Midbrain (tissue), 1 donor: ENCODE measurements at places on chromosomes 3 and 15.

DNA sequence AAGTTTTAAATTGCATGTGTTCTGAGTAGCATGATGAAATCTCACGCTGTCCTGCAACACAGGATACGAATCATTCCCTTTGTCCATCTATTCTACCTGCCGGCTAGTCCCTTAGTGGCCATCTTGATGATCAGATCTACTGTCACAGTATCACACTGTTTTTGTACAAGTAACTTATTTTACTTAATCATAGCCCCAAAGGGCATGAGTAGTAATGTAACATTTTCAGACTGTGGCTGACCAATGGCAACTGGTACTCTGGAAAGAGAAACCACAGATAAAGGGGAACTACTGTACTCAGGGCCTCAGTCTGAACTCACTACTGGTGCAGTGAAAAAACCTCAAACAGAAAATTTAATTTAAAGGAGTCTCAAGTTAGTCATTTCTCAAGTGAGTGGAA is 127.3 kb upstream of the MRPL3 start:
- no peak for DNase-seq

DNA sequence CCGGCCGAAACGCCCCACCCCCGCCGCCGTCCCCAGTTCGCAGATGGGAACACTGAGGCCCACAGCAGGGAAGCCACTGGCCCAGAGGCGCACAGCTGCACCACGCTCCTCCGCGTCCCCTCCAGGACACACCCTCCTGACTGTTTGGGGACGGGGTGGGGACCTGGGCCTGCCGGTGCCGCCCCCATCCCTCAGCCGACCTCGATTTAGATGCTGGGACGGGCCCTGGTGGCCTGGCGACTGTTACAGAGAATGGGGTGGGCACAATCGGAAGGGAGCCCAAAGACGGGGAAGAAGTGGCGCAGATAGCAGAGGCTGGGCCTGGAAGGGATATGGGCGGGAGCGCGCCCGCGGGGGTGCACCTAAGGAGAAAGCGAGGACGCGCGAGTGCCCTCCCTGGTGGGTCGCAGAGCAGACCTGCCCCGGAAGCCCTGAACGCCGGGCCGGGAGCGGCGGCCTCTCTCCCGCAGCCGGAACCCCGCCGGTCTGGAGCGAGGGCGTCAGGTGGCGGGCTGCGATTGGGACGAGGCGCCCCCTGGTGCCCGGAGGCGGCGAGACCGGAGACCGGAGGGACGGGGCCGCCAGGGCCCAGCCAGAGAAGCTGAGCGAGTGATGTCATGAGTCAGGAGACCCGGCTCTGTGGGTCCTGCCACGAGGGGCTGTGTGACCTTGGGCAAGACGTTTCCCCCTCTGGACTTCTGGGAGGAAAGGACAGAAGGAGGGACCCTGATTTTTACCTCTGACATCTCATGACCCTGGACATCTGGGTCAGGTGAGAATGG is 78.4 kb downstream of the IQSEC1 start:
- peak; percentile 88 for DNase-seq

DNA sequence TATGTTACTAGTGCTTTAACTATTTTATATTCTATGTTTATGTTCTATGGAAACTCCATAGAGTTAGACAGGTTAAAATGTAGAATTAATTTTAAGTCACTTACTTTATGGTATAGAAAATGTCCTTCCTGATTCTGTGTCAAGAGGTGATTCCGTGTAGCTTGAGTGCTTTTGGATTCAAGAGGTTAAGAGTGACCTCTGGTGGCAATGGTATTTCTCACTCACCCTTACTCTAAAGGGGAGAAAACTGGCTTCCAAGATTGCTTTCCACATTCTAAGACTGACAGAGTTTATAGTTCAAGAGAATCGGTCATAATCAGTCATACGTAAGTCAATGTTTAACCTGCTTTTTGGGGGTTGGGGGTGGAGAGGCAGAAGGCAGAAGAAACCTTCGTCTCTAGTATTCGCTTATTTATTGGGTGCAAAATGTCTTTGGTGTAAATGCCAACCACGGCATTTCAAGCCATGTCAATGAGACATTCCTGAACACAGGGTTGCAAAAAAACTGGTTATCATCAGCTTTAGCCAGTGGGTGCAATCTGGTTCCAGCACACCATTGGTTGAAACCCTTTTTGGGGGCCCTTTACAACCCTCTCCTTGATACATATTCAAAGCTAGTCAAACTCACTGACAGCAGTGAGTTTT is 92.0 kb upstream of the VGLL3 start:
- peak; percentile 74 for DNase-seq

- no peak for DNase-seq
Observed at GRCh38 chr3:55639896-55640765, 153.0 kb upstream of the WNT5A start.

- no peak for DNase-seq
Observed at GRCh38 chr15:50501815-50502214, 44.7 kb downstream of the USP50 start.

DNA sequence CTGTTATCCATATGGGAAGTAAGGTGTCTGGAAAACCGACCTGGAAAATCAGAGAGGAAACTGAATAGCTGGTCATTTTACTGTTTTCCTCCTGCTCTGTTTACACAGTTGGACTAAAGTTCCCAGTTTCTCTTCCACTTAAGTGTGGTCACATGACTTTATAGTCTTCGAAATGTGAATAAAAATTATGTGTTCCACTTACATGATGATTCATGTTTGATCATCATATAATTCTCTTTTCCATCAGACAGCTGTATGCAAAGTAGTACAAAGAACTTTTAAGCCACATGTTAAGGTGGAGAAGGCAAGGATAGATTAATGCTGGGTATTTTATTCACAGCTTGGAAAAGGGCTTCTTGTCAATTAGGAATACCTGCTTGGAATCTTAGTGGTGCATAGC is 525.5 kb upstream of the BCHE start:
- no peak for DNase-seq

DNA sequence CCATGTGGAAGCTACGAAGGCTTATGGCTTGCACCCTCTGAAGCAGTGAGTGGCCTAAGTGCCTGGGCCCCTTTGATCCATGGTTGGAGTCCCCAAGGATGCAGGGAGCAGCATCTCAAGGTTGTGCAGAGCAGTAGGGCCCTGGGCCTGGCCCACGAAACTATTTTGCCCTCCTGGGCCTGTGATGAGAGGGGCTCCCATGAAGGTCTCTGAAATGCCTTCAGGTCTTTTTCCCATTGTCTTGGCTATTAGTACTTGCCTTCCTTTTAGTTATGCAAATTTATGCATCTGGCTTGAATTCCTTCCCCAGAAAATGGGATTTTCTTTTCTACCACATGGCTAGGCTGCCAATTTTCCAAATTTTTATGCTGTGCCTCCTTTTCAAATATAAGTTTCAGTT is 158.8 kb upstream of the MME start:
- DNase-seq: no peak

DNA sequence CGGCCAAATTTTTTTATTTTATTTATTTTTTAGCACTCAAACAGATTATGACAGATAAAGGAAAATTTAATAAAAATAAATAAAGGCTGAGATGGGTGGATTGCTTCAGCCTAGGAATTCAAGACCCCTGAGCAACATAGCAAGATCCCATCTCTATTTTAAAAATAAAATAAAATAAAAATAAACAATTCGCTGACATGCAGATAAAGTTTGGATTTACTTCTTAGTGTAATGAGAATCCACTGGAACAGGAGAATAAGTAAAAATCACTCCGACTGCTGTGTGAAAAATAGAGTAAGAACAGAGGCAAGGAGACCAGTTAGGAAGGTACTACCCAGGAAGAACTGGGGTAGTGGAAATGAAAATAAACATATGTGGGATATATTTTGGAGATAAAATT is 5.6 kb downstream of the PIK3CB start:
- no peak for DNase-seq

- DNase-seq: no peak
Observed at GRCh38 chr3:152772674-152773225, 62.2 kb upstream of the P2RY1 start.

- DNase-seq: no peak
Observed at GRCh38 chr3:63405882-63406281, 127.8 kb downstream of the SYNPR start.

DNA sequence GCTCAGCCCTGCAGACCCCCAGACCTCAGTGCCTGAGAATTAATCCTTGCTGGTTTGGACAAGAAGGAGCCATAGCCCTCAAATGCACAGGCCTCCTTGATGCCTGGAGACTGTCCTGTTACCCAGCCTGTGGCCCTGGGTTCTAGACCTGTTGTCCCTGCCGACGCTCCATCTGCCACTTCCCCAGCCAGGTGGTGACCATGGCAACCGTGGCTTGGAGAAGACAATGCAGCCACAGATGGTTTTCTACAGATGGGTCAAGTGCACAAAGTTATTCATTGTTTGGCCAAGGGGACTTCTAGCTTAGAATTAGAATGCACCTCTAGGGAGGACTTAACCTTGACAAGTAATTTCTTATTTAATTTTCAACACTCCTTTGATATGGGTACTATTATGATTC is 297.1 kb downstream of the UACA start:
- no peak for DNase-seq

GRCh38 chr3:13042715-13043271 is 30.4 kb downstream of the IQSEC1 start:
- DNase-seq: no peak

GRCh38 chr3:128067489-128067888 is 15.3 kb downstream of the SEC61A1 start:
- DNase-seq: no peak

DNA sequence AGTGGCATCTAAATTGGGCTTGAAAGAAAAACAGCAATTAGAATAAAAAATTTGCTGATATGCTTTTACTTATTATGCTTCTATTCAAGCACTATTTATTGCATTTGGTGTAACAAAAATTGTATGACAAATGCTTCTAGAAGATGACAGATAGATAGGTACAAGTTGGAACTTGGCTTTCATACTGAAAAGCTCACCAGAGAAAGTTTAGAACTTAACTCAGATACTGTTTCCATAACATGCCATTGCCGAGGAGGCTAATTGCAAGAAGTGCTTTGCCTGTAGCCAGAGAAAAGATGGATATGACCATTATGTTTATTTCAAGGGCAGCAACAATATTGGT is 123.8 kb downstream of the NFKBIZ start:
- no peak for DNase-seq

GRCh38 chr3:23567917-23568316 is 237.8 kb upstream of the UBE2E1 start:
- no peak for DNase-seq

GRCh38 chr3:37375184-37376127 is 201.1 kb upstream of the LRRFIP2 start:
- DNase-seq: no peak

DNA sequence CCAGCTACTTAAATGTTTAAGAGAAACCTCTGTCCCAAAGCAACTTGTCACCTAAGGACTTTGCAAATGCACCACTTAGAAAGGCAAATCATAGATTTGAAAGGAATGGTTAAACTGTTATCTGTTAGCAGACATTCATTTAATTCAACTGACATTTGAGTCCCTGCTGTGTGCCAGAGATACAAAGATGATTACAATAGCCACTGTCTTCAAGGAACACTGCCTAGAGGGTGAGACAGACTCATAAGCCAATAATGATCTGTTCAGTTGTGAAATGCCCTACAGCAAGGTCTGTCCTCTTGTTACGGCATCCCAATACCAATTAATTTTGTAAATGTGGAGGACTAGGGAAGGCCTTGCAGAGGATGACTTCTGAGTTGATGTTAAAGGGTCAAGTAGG is 113.1 kb downstream of the ATG7 start:
- no peak for DNase-seq

- no peak for DNase-seq
Observed at GRCh38 chr3:62567097-62568021, 194.0 kb upstream of the FEZF2 start.

DNA sequence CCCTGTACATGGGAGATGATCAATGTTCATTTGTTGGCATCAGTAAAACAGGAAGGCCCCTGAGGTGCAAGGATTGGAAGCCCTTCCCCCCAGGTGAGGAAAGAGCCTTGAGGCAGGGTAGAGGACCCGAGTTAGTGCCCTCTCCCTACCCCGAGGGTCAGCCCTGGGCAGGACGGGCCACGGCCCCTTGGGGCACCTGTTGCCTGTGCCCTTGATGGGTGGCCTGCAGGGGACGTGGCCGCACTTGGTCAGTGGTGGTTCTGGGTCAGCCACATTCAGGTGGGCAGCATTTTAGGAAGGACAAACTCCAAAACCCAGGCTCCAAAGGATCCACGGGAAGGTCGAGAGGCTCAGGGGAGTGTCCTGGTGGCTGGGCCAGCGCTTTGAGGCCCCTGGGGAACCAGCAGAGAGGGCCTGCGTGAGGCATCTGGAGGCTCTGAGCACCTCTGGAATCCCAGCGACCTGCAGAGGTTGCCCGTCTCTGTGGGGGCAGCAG is 15.8 kb upstream of the RPUSD3 start:
- DNase-seq: no peak

GRCh38 chr3:72245183-72245811 is 460.3 kb upstream of the PROK2 start:
- peak; percentile 16 for DNase-seq

GRCh38 chr3:39291903-39292329 is 12.1 kb upstream of the CX3CR1 start:
- peak; percentile 67 for DNase-seq

- no peak for DNase-seq
Observed at GRCh38 chr3:70224337-70224736, 88.1 kb downstream of the MDFIC2 start.

GRCh38 chr3:137642831-137643230 is 121.3 kb upstream of the SOX14 start:
- DNase-seq: peak; percentile 12

DNA sequence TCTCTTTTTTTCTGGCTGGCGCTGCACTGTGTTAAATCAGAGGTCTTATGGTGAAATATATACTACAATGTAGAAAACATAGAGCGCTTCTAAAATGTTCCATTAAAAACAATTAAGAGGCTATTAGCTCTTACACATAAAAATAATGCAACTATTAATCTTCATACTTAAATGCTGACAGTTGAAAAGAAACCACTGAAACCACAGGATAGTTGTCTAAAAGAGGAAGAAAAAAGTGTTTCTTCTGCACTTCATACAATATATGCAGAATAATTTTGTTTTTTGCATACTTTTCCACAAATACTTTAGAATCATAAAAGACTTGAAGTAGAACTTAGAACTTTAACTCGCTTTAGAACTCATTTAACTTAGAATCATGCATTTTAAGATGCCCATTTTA is 170.5 kb downstream of the PYDC2 start:
- DNase-seq: no peak

GRCh38 chr3:119819806-119820205 is 37.9 kb downstream of the NR1I2 start:
- no peak for DNase-seq

GRCh38 chr15:40263024-40263754 is 19.7 kb downstream of the ANKRD63 start:
- no peak for DNase-seq

GRCh38 chr15:81296673-81297072 is 27.3 kb downstream of the STARD5 start:
- peak; percentile 34 for DNase-seq

GRCh38 chr15:69719527-69720240 is 267.1 kb downstream of the RPLP1 start:
- DNase-seq: no peak

DNA sequence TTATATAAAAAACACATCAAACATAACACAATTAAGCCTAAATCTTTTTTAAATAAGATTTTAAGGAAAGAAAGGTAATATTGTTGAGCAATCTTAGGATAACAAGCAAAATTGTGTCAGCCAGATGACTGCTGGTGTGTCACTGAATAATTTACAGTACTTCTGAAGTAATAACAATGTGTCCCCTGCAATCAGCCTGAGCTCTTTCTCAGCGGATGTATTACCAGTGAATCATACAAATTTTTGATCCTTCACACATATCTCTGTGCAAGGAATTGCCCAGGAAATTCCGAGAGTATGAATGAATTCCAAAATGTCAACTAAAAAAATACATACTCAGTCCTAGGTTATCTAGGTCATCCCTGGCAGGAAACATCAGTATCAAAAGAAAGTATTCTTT is 76.6 kb upstream of the PTX3 start:
- no peak for DNase-seq
